A673 (cell line): ENCODE measurements at places on chromosomes 1 and 21.
A peak's percentile ranks its signal among the peaks of the same experiment; 100 is the strongest.

GRCh38 chr1:56525489-56526041 lies 53.8 kb downstream of the PLPP3 start:
- DNase-seq, result no peak

DNA sequence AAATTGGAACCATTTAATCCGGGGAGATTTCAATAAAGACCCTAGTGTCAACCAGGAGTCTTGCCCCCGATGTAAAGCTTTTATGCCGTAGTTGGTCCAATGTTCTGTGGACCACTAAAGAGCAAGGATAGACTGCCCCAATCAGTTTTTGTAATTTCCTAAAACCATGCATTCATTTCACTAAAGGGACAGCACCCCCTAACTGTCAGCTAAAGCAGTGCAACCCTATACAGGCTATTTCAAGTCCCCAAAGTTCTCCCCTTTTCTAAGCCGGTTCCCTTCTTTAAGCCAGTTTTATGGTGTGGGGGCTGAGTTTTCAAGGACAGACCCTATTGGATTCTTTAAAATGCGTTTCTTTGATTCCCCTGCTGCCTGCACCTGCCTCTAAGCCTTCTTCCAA lies 12.7 kb upstream of the PDPN start:
- no peak for DNase-seq

DNA sequence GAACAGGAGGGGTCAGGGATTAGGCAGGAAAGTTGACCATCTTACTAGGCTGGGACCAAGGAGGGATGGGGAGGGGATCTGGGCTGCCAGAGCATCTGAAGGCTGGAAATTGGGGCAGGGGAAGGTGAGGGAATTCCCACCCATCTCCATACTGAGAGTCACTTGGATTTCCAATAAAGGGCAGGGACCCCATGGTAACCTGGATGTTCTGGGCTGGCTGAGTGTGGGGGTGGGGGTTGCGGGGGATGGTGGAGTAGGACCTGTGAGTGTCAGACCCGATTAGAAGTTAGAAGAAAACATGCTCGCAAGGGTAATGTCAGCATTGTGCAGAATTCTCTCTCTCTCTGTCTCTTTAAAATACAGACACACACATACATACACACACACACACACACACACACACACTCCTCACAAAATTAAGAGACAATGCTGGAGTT lies 40.0 kb upstream of the EPS15 start:
- DNase-seq, result no peak

DNA sequence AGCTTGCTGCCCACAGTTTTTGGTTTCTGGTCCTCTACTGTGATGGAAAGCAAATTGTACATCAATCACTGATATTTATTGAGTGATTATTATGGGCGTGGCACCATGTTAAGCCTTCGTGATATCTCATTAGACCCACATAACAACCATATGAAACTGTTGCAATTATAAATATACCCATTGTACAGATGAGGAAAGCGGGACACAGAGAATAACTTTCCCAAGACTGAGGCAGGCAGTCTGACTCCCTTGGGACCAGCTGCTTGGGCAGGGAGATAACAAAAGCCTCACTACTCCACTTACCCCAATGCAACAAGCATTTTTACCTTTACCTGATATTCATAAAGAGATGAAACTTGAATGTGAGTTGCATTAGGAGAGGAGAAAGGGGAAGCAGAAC lies 4.3 kb upstream of the CASZ1 start:
- no peak for DNase-seq

DNA sequence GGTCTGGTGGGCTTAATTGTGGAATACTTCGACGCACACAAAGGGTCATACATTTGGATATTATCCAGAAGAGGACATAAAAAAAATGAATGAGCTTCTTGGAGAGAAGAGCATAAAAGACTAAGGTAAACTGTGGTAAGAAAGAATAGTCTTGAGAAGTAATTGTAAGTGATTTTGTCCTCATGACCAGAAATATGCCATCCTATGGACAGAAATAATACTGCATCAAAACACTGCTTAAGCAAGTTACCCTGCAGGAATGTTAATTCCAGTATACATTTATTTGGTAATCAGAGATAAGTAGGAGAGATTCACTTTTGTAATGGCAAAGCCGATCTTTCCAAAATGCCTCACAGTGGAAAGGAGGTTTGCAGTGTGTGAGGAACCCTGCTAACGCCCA lies 111.9 kb downstream of the NRIP1 start:
- DNase-seq, result peak; percentile 4

DNA sequence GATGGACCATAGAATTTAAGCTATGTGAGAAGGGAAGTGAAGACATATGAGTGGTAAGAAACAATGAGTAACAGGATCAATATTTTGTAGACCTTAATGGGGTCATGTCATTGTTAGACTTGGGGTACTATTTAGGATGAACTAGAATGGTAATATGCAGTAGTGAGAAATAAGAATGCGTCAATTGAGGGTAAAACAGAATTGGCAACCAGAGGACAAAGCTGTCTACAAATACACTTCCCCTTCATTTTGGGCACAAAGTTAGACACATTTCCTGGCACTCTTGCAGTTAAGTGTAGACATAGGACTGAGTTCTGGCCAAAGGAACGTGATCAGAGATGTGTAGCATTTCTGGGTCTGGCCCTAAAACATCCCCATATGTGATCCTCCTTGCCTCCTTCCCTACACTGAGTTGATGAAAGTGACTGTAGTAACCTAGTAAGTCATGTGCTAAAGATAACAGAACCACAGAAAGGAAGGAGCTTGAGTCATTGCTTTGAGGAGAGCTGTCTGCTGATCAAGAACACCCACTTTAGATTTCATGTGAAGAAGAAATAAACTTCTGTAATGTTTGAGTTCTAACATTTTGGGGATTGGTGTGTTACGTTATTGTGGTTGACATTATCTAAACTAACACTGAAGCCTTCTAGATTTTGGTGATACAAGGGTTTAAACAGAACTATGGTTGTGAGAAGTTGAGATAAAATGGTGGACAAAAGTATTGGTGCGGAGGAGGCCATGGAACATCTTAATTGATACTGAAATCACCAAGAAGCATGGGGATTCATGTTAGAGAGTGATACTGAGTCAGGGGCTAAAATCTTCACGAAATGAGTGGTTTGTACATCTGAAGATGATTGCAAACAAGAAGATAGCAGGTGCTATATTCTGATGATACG lies 41.7 kb downstream of the CD55 start:
- DNase-seq, result no peak

- peak; percentile 36 for DNase-seq
Measured at GRCh38 chr1:2468041-2468472, 8.0 kb upstream of the PLCH2 start.
